ENCODE measurements at places on chromosomes 5 and 9.

DNA sequence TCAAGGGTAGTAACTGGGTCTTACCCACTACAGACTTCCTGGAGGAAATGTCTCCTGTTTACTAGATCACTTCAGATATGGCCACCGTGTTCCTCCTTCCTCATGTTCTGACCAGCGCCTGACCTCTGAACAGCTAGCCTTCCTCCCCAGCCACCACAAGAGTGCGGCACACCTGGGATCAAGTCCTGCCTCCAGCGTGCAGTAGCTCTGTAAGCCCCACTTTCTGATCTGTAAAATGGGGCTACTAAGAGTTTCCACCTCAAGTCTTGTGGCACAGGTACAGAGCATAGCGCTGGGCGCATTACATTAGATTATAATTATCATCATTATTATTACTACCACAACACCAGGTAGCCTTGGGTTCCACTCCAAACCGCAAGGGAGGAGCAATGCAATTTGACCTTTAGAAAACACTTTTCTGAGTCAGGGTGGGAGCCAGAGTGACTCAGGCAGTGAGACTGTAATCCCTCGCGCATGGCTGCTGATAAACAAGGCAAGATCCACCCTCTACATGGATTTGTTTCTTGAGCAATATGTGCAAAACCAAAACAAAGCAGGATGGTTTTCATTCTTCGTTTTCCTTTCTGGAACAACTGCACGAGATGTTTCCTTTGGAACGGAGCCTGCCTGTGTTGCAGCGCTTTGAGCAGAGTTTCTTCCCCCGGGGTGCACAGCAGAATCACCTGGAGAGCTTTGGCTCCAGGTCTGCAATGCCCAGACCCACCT is 65.0 kb upstream of the ANGPTL2 start:
- DNase-seq: no peak
- peaks cover 4% of the 10 kb centered on the region for H3K36me3 ChIP-seq
- H3K4me1 ChIP-seq: peaks cover 4% of the 10 kb centered on the region
- H3K4me3 ChIP-seq: no peak overlapping the region
- no peak overlapping the region for H3K27ac ChIP-seq
- H3K27me3 ChIP-seq: no peaks in the 10 kb centered on the region

- H3K36me3 ChIP-seq: peaks cover 3% of the 10 kb centered on the region
- H3K4me3 ChIP-seq: no peak overlapping the region
- peaks cover 79% of the 10 kb centered on the region for H3K27me3 ChIP-seq
- no peak overlapping the region for H3K27ac ChIP-seq
- DNase-seq: no peak
- no peaks in the 10 kb centered on the region for H3K4me1 ChIP-seq
These were observed 21.9 kb upstream of the CAPSL start for GRCh38 chr5:35960328-35960727.

DNA sequence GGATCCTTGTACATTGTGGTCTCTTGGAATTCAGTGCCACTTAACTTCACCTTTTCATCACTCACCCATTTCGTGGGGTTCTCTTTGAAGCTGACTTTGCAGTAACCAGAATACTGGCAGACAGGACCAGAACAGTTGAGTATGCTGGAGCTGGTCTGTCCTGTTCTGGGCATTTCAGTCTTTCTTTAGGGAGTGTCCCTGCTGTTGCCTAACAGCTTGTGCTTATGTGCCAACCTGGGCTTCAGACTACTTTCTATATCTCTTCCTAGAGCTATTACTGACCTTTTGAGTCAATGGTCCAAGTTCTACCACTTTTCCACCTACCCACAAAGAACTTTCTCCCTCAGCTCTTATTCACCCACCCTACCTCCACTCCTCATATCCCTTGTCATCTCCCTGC is 10.0 kb upstream of the INSL6 start:
- DNase-seq: no peak
- H3K27me3 ChIP-seq: peaks cover 17% of the 10 kb centered on the region
- no peak overlapping the region for H3K27ac ChIP-seq
- H3K4me3 ChIP-seq: no peak overlapping the region
- no peaks in the 10 kb centered on the region for H3K36me3 ChIP-seq
- H3K4me1 ChIP-seq: no peaks in the 10 kb centered on the region

DNA sequence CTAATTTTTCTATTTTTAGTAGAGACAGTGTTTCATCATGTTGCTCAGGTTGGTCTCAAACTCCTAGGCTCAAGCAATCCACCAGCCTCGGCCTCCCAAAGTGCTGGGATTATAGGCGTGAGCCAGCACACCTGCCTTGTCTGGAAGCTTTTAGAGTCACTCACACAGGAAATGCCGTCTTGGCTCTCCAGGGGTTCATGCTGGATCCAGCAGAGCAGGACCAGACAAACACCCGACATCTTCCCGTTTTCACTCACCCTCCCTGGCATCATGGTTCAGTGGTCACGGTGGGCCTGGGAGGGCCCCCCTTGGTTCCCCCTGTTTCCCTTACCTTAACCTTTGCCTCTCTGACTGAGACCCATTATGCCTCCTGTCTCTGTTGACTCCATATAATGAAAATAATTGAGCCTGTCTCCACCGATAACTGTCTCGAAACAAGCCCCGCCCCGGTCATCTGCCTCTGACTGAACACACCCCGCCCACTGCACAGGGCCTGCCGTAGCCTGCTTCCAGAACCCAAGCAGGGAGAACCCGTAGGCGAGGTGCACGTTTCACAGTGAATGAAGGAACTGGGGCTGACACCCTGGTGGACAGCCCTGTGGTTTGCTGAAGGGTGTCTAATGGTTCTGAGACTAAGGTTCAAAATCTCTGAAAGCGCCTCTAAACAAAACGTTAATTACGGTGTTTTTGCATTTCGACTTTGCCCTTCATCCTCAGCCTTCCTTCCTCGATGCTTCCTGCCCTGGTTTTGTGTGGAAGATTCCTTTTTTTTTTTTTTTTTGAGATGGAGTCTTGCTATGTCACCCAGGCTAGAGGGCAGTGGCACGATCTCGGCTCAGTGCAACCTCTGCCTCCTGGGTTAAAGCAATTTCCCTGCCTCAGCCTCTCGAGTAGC is 39.7 kb upstream of the SPRY4 start:
- H3K4me3 ChIP-seq: no peak overlapping the region
- H3K36me3 ChIP-seq: no peaks in the 10 kb centered on the region
- DNase-seq: no peak
- H3K4me1 ChIP-seq: peaks cover 8% of the 10 kb centered on the region
- H3K27me3 ChIP-seq: no peaks in the 10 kb centered on the region

DNA sequence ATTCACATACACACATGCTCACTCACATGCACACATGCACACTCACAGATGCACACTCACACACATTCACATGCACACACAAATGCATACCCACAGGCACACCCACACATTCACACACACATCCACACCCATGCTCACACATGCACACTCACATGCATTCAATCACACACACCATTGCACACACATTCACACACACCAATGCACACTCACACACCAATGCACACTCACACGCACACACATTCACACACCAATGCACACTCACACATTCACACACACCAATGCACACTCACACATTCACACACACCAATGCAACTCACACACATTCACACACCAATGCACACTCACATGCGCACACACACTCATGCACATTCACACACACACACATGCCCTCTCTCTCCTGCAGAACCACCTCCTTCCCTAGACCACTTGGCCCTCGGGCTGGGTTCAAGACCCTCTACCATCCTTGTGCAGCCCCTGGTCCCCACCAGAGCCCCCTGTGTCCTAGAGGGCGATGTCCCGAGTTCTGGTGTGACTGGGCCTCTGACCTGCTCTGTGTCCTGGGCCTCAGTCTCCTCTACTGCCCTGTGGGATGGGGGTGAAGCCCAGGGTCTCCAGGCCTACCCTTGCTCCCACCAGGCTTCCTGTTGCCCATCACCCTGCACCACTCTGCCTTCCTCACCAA is 139.0 kb downstream of the OLFM1 start:
- H3K36me3 ChIP-seq: no peaks in the 10 kb centered on the region
- no peak overlapping the region for H3K4me3 ChIP-seq
- no peak overlapping the region for H3K27ac ChIP-seq
- H3K27me3 ChIP-seq: peaks cover 26% of the 10 kb centered on the region

DNA sequence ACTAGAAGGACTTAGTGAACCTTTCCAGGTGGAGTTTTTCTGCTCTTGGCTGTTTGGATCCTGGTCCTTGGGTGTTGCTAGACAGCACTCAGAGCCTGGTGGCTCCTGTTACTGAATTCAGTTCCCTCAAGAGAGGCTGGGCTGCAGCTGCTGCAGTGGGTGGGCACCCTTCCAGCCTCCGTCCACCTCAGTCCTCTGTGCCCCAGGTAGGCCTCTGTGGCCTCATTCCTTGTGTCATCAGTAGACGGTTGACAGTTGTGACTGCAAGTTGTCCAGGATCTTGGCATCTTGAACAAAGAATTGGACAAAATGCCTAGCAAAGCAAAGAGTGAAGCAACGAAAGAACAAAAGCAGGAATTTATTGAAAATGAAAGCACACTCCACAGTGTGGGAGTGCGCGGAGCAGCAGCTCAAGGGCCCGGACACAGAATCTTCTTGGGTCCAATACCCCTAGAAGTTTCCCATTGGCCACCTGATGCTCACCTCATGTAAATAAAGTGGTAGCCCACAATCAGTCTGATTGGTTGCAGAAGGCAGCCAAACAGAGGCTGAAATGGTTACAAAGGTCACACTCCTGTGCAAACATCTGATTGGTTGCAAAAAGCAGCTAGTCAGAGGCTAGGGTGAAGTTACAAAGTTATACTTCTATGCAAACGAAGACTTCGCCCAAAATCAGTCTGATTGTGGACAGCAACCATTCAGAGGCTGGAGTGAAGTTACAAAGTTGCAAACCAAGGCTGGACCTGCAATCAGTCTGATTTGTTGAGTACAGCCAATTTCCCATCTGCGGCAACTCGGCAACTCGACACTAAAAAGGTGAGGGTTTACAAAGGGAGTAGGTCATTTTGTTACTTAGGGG is 40.1 kb downstream of the F2R start:
- no peak overlapping the region for H3K4me3 ChIP-seq
- no peaks in the 10 kb centered on the region for H3K27me3 ChIP-seq
- no peak overlapping the region for H3K27ac ChIP-seq
- no peaks in the 10 kb centered on the region for H3K4me1 ChIP-seq
- H3K36me3 ChIP-seq: no peaks in the 10 kb centered on the region

- no peak overlapping the region for H3K4me3 ChIP-seq
- H3K27me3 ChIP-seq: peaks cover 10% of the 10 kb centered on the region
- no peaks in the 10 kb centered on the region for H3K36me3 ChIP-seq
These were observed 535.3 kb downstream of the EFNA5 start for GRCh38 chr5:107135391-107135790.

DNA sequence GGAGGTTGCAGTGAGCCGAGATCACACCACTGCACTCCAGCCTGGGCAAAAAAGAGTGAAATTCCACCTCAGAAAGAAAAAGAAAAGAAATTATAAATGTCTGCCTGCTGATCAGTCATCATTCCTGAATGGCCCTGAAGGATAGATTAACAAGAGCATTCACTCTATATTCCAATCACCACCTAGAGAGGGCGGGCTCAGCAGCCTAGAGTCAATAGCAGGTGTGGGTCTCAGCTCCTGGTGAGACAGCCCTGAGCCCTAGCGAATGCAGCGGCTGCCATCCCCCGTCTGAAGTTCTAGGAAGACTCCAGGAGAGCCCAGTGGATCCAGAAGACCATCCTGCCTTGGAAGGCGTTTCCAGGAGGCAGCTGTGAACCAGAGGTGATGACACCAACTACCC is 12.0 kb downstream of the FBP1 start:
- no peak overlapping the region for H3K27ac ChIP-seq
- peaks cover 4% of the 10 kb centered on the region for H3K36me3 ChIP-seq
- DNase-seq: no peak
- H3K4me1 ChIP-seq: no peaks in the 10 kb centered on the region

DNA sequence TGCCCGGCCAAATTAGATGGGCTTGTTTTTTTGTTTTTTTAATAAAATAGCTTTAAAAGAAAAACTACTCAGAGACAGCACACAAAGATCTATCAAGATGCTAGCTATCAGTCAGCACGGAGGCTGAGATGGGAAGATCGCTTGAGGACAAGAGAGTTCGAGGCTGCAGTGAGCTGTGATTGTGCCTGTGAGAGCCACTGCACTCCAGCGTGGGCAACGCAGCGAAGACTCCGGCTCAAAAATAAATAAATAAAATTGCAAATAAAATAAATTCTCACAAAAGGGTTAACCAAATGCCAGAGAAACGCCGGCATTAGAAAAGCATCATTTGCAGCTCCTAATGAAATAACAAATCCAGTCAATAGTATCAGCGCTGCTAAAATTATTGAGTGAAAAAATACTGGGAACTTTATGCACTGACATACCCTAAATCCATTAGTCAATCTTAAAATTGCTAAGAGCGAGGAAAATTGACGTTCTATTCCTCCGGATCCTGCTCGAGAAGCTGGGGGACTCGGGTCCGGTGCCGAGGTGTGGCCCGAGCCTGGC is 681 bp downstream of the CPLANE1 start:
- H3K4me1 ChIP-seq: peaks cover 6% of the 10 kb centered on the region
- H3K27ac ChIP-seq: peak overlapping the region; percentile 97
- no peaks in the 10 kb centered on the region for H3K36me3 ChIP-seq
- H3K4me3 ChIP-seq: peak overlapping the region; percentile 90

- H3K4me1 ChIP-seq: peaks cover 62% of the 10 kb centered on the region
- DNase-seq: no peak
- no peaks in the 10 kb centered on the region for H3K36me3 ChIP-seq
These were observed 206.7 kb downstream of the ARHGAP26 start for GRCh38 chr5:142976861-142977260.

GRCh38 chr5:75381456-75381855 is 44.4 kb downstream of the HMGCR start:
- no peaks in the 10 kb centered on the region for H3K4me1 ChIP-seq
- no peaks in the 10 kb centered on the region for H3K27me3 ChIP-seq
- H3K27ac ChIP-seq: no peak overlapping the region
- H3K36me3 ChIP-seq: peaks cover 56% of the 10 kb centered on the region
- H3K4me3 ChIP-seq: no peak overlapping the region
- DNase-seq: no peak

DNA sequence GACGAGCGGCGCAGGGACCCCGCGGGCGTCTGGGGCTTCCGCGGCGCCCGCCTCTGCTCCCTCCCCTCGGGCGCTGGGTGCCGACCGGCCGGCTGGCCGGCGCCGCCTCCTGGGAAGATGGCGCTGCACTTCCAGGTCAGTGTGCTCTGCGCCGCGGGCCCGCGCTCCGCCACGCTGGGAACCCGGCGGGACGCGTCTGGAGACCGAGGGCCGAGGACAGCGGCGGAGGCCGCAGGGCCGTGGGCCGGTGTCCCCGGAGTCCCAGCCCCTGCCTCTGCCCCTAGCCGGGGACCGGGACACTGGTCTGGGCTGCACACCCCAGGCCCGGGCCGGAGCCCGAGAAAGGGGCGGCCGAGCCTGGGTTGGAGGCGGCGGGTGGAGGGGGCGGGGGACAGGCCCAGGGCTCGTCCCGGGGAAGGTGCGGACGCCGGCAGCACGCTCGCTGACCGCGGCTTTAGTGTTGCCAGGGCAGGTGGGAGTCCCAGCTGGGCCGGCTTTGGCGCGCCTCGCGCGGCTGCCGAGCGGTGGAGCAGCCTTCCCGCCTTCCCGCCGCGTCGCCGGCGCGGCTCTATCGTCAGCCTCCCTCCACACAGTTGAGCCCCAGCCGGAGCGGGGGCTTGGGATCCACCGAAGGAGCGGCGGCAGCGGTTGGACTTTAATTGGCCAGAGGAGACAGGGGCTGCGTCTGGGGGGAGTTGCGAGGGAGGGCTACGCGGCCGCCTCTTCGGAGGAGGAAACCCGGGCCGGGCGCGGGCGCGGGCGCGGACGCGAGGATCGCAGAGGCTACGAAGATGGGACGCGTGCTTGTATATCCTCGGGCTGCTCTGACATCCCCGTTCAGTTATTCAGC is at the start of gene RANBP17:
Gene RANBP17 (plus strand): TSS at position 102 of the 850 bp plus-strand sequence.
- no peak for DNase-seq
- peak within 1 kb of the TSS; percentile 46 for H3K4me3 ChIP-seq
- H3K27me3 ChIP-seq: peaks cover 16% of the 10 kb centered on the region
- no peaks in the 10 kb centered on the region for H3K36me3 ChIP-seq

- H3K4me1 ChIP-seq: no peaks in the 10 kb centered on the region
- DNase-seq: no peak
- no peaks in the 10 kb centered on the region for H3K36me3 ChIP-seq
- no peak overlapping the region for H3K4me3 ChIP-seq
These were observed 190.1 kb downstream of the TMEM232 start for GRCh38 chr5:110536120-110537115.

Data from effector memory CD8-positive, alpha-beta T cell (primary cell).